ENCODE measurements at places on chromosomes 7 and 10.

GRCh38 chr10:35398355-35398754, 62.0 kb downstream of the CCNY start:
- no peak for DNase-seq

GRCh38 chr7:69433081-69433480, 165.2 kb upstream of the AUTS2 start:
- DNase-seq = no peak

DNA sequence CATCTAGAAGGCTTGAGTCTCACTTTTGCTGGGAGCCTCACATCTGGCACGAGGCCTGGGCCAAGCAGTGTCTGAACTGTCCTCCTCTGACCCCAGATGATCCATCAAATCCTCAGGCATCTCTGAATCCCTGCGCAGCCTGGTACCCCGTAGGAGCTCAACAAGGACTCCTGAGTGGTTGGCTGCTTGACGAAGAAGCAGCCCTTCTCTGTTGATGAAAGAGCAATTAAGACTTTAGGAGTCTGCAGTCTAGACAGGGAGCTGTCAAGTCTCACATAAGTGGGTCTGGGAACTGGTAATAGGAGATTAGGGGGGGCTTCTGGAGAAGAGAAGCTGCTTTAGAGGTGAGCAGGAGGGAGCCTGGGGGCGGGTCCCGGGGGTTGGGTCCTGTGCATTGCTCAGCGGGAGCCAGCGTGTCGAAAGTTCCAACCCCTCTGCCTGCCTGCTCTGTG, 326.0 kb downstream of the RPS24 start:
- DNase-seq = no peak

DNA sequence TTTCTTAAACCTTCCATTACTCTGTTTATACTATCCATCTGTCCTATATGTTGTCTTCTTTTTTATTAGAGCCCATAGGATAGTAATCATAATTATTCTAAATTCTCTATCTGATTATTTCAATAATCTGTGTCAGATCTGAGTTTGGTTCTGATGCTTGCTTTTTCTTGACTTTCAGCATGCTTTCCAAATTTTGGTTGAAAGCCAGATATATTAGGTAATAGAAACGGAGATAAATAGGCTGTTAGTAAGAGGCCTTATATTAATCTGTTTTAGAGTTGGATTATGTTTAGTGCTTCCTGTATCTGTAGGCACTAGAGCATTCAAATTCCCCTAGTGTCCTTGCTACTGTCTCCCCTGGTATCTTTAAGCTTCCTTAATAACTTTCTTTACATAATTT, 939.9 kb upstream of the GHITM start:
- no peak for DNase-seq

GRCh38 chr10:35367982-35368381, 31.7 kb downstream of the CCNY start:
- DNase-seq = no peak

GRCh38 chr7:94492601-94493000, 17.0 kb upstream of the CASD1 start:
- DNase-seq = no peak

DNA sequence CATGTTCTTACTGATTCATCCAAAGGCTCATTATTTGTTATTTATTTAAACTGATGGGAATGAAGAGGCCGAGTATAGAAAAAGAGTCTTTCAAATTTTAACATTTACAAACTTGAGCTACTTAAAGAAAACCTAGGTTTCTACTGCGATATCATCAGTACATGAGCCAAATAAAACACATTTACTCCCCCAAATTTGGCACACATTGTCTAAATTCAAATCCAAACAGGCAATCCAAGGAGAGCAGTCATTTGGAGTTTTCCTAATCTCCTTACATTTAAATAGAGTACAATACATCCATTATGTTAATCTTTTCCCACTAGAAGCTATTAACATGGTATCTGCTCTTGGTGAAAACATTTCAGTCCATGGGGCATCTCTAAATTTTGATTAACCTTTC, 2.2 kb downstream of the NMT2 start:
- no peak for DNase-seq

DNA sequence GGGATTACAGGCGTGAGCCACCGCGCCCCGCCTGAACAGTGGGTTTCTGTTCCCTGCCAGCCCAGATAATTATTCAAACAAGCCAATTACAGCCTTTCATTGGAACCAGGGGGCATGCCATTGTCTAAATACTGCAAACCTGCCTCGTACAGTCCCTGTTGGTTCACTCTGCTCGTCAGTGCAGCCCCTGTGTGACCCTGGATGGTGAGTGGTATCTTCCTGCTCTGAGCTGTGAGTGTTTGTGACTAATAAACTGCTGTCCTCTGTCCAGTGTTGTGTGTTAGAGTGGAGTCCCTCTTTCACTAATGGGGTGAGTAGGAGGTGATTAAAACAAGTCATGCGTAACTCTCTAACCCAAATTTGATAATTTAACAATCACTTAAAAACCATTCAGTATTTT, 176.5 kb upstream of the FAM3C start:
- DNase-seq = no peak

DNA sequence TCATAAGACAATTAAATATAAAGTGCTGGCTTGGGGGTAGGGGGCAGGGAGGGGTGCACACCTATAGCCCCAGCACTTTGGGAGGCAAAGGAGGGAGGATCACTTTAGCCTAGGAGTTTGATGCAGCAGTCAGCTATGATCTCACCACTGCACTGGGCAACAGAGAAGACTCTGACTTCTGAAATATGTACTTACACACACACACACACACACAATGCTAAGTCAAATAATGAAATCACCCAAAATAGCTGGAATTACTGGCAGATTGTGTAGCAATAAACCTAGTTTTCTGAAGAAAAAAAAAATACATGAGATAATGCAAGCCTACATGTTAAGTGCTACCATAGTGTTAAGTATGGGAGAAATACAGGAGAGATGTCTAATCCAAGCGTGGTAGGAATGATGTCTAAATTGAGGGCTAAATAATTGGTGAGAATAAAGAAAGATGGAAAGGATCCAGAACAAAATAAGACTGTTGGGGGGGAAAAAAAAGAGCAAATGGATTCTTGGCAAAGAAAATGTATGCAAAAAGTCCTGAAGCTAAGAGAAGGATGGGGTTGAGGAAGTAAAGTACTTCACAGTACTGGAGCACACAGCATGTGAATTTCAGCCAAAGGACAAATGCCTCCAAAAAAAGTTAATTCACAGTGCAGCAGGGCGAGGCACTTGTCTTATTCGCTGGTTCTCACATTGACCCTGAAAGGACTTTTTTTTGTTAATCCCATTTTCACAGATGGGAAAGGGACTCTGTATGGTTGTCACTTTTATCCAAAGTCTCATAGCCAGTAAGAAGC, 73.9 kb downstream of the IGF2BP3 start:
- peak; percentile 73 for DNase-seq

- DNase-seq = peak; percentile 32
These were observed 115.9 kb upstream of the ADAM12 start for GRCh38 chr10:126504063-126504760.

DNA sequence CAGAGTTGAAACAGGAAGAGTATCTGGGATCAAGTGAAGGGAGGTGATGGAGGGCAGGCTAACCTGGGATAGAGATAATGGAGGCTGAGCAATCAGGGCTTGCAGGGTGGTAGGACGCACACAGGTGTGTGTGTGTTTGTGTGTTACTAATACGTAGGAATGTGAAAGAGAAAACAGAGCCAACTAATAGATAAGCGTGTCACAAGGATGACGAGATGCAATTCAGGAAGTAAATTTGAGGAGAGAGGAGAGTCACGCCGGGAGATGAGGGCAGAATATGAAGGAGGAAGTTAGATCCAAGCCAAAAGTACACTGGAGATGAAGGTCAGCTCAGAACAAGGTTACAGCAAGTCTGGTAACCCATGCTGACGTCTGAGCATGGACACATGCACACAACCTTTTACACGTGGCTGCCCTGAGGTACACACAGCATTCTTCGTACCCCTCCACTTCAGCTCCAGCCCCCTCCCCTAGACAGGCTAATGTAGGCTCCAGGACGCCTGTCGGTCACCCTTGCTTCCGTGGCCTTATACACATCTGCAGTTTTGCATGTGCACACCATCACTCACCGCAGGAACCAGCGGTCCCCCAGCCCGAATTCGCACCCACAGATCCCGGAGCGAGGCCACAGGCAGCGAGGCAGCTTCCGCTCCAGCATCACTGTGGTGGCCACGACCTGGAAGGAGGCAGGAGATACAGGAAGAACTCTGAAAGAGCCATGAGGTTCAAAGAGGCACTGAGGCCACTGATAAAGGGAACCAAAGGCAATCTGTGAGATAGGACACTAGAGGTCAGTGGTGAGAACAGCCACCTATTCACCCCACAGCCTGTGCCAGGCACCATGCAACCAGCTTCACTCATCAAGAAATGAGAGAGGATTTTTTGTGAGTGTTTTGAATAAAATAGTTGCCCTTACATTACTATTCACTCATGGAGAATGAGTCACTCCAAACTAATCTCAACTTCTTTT, 23.7 kb upstream of the TRPV6 start:
- no peak for DNase-seq

GRCh38 chr7:29196971-29197595, 2.5 kb downstream of the CHN2 start:
- no peak for DNase-seq

DNA sequence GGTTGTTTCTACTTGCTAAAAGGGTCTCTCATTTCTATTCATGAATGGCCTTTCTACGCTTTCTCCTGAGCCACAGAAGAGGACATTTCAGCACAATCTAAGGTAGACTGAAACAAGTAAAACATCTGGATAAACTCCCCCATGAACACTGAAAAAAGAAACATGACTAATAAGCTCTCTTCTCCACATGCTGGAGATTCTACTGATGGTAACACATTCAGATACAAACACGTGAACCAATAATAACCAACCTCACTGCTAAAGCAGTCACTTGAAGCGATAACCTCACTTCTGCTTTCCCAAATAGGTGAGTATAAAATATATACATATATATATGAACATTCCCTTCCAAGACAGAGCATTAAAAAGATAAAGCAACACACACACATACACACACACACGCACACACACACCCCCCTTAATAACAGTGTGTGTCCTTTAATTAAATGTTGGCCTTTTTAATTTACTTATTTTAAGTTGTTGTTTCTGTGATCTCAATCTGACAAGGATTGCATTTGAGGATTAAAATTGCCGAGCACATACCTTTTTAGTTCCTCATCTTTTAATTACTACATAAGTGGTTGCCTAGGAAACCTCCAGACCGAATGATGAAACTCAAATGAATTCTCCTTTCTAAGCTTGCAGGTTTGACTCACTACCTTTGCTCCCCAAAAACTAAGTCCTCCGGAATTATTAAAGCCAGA, 292.4 kb upstream of the KLF14 start:
- no peak for DNase-seq

DNA sequence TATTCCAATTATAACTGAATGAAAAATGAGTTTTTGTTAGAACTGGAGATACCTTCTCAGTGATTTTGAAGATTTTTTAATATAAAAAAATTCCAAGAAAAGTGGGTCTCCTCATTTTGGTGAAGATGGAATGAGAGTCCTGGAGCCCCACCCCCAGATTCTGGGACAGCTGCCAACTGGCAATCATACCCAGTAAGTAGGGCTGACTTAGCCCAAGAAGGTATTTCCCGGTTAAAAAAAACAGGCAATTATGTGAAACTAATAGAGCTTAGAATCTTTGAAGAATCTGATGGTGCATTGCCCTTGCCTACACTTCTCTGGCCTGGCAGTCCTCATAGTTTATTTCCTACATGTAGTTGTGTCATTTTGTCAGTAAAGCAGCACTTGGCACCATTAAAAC, 52.8 kb upstream of the VWDE start:
- DNase-seq = no peak

DNA sequence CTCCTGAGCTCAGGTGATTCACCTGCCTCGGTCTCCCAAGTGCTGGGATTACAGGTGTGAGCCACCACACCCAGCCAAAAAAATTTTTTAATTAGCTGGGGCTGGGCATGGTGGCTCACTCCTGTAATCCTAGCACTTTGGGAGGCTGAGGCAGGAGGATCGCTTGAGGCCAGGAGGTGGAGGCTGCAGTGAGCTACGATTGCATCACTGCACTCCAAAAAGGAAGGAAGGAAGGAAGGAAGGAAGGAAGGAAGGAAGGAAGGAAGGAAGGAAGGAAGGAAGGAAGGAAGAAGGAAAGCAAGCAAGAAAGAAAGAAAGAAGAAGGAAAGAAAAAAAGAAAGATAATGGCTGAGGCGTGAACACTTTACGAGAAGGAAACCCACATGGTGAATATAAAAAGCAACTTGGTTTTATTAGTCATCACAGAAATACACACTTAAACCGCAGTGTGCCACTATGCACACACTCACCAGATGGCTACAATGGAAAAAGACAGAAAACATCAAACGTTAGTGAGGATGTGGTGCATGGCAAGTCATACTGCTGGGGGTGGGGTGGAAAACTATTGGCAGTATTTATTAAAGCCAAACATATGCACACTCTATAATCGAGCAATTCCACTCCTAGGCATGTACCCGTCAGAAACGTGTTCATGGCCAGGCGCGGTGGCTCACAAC, 4.4 kb upstream of the CCL26 start:
- peak; percentile 77 for DNase-seq

GRCh38 chr10:24908793-24909423, 43.5 kb downstream of the PRTFDC1 start:
- DNase-seq = no peak

DNA sequence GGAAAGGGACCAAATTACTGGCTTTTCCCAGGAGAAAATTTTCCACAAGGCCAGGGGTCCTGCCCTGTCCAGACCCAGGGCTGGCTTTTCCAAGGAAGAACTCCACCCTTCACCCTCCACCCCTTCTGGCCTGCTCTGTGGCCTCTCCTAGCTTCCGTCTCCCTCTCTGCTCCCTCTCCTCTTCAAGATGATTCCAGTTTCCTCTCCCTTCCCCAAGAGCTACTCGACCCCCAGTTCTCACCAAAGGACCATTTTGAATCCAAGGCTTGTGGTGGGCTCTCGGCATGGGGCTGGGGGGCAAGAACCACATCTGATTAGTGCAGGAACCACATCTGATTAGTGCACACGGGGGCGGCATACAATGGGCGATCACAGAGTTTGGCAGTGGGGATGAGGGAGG, 7.7 kb downstream of the CHAT start:
- DNase-seq = no peak

DNA sequence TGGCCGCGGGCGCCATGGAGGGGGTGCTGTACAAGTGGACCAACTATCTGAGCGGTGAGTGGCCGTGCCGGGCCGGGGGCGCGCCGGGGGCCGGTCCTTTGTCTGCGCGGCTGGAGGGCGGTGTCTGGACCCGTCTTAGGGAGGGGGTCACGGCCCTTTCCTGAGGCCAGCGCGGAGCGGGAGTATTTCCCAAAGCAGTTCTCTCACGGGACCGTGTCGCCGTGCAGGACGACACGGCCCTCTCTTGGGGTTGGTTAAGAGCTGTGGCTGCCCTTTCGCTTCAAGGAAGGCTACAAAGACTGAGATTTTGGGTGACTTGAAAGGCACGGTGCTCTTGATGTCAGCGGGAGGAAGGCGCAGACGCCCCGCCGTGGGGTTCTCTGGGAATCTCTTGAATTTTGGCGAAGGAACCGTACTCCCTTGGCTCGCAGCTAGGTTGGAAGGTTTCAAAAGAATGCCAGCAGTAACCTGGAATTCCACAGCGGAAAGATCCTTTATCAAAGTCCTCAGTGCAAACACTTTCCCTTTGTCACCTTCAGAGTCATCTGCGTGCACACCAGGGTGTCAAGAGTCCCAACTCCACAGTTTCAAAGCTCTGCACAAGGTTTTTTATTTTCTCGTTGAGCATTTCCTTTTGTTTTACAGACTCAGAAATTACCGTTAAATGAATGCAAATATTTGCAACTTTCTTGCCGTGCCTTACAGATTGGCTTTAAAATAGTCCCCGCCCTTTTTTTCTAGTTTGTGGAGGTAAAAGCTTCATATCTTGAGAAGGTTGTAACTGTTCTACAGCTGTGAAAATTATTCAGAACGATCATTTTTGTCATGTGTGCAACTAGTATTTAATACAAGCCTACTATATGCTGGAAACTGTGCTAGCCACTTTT, 780 bp downstream of the PLEKHA8 start:
- DNase-seq = no peak

Data from non-pigmented ciliary epithelial cell (primary cell).